ENCODE measurements at places on chromosomes 16 and 17.

- DNase-seq = no peak
These were observed 734 bp downstream of the ARHGDIG start for GRCh38 chr16:280991-281659.

DNA sequence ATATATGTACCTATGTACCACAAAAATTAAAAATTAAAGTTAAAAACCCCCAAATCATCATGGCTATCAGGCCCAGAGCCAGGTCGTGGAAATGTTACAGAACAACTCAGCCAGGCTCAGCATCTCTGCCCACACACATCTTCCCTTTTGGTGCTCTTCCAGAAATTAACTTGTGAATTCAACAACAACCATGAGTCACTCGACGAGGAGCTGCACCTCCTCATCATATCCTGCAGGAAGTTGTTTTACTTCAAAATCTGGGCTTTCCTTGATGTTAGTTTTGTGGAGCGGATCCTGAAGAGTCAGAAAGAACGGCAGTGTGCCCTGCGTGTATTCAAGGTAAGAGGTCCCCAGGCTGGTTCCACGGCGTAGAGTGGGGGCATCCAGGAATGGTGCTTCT is 10.6 kb downstream of the FBXO39 start:
- no peak for DNase-seq

GRCh38 chr16:82860071-82860470 is 233.3 kb downstream of the CDH13 start:
- no peak for DNase-seq

DNA sequence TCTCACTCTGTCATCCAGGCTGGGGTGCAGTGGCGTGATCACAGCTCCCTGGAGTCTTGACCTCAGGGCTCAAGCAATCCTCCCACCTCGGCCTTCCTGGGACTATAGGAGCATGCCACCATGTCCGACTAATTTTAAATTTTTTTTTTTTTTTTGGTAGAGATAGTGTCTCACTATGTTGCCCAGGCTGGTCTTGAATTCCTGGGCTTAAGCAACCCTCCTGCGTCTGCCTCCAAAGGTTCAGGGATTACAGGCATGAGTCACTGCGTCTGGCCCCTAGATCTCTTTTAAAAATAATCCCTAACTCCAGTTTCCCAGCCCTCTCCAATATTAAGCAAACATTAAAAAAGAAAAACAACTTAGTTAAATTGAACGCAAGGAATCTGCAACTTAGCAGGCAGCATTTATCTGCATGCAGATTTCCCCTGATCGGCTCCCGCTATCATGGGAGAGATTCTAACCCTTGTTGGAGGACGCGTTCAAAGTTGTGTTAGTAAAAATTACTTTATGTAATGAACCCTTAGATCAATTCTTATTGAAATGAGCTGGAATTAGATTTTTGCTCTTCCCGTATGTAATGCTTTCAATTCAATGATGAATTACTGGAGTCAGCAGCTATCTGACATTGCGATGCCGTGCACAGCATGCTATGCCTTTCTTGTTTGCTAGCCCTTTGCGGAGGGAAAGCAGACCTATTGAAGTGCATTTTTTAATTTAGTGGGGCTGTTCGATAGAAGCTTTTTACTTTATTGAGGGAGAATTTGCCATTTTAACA is 171.7 kb downstream of the HAPSTR1 start:
- DNase-seq = no peak

GRCh38 chr16:3022684-3023414 is 893 bp downstream of the HCFC1R1 start:
- no peak for DNase-seq

DNA sequence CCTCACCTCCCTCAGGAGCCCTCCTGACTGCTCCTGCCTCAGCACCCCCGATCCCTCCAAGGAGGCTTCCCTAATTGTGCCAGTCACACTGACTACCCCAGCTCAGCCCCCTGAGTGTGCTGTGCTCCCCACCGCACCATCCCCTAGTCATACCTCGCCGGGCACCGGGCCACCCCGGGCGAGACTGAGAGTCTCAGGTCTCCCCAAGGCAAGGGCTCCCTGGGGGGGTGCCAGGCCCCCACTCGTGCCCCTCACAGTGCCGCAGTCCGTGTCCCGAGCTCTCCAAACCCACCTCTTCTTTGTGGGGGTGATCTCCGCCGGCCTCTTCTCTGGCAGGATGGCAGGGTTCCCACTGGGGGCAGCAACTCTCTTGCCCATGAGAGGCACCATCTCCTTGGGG is 3.2 kb downstream of the TRPV3 start:
- no peak for DNase-seq

Measured in activated T-helper 1 cell treated with anti-CD3 and anti-CD28 coated beads, Interleukin-2, amount 50 U/mL, for 16 hours (primary cell).